ENCODE measurements at places on chromosomes 16 and 17.

GRCh38 chr17:63477480-63478440 is 899 bp downstream of the ACE start:
- no peak for DNase-seq

GRCh38 chr16:81384006-81384405 is 60.6 kb upstream of the CMIP start:
- DNase-seq, result no peak

DNA sequence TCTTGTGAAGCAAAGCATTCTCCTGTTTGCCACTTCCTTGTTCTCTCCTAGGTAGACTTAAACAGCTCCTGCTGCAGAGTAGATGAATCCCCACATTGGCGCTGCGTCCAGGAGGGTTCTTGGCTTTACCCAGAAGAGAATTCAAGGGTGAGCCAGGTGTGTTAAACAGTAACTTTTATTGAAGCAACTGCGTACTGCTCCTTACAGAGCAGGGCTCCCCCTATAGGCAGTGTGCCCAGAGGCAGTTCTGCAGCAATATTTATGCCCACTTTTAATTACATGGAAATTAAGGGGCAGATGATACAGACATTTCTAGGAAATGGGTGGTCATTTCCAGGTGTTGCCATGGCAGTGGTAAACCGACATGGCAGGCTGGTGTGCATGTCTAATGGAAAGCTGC is 987.6 kb upstream of the RBFOX1 start:
- DNase-seq, result no peak

DNA sequence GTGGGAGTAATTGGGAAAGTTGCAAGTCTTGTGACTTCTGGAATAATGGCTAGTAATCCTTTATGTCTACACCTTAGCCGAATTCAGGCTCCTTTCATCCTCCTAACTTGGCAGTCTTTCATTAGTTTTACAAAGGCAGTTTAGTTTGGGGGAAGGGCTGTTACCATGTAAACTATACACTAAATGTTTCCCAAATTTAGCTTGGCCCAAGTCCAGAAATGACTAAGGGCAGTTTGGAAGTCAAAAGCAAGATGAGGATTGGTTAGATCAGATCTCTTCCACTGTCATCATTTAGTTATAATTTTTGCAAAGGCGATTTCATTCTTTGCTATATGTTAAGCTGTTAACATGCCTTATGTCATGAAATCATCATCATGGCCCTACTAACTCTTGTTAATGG is 115.4 kb upstream of the CACNG3 start:
- no peak for DNase-seq

DNA sequence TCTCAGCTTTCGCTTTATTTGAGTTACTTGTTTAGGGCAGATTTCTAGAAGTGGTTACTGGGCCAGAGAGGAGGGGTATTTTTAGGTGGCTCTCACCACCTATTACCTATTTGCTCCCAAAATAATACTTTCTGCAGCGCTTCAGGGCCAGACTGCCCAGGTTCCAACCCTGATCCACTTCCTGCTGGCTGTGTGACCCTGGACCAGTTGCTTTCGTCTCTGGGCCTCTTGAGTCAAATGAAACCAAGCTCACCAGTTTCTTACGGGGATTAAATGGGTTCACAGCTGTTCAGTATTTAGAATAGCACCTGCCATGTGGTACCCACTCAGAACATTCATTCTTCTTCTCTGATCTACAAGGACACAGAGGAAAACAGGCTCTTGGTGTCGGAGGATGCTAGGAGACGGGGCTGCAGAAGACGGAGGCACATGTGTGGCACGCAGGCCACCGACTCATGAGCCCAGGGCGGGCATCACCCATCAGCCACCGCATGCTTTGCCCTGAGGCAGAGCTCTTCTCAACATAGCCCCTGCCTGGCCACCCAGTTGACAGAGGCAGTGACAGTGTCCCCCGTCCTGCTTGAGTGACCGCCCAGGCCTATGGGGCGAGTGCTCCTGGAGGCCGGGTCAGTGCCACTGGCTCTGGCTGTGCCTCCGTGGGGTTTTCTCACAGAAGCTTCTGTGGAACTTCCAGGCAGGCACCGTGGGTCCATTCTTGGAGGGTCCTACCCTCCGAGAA is 149.0 kb upstream of the PLCG2 start:
- DNase-seq, result no peak

GRCh38 chr17:59666235-59666634 is 41.0 kb downstream of the PTRH2 start:
- DNase-seq, result no peak

DNA sequence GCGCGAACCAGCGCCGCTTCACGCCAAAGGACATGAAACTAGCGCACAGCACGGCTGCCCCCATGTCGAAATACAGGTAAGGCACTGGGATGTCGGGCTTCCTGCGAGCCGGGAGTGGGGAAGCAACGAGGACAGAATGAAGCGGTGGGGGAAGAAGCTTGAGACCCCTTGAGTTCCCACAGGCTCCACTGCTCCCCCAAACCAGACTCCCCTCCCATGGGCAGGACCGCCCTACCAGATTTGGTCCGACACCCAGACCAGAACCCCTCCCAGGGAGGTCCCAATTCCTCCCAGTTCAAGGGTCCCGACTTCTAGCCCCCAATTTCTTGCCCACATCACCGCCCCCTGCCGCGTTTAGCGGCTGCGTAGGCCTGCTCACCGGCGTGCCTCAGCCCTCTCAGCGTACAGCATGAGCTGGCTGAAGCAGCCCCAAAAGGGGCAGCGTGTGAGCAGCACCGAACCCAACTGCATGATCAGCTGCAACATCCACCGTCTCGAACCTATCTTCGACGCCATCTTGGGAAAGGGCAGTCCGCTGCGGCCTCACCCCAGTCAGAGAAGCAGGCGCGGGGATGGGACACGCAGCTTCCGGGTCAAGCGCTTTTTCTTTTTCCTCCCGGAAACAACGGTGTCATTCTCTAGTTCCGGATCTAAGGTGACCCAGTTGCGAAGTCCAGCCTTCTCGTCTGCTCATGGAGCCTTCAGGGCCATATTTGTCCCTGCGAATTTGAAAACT is at the start of gene TMEM101:
TMEM101 (minus strand) TSS at position 527 of the 736 bp plus-strand sequence; CDS start at position 516, 11 bp downstream.
- peak; percentile 95 for DNase-seq

DNA sequence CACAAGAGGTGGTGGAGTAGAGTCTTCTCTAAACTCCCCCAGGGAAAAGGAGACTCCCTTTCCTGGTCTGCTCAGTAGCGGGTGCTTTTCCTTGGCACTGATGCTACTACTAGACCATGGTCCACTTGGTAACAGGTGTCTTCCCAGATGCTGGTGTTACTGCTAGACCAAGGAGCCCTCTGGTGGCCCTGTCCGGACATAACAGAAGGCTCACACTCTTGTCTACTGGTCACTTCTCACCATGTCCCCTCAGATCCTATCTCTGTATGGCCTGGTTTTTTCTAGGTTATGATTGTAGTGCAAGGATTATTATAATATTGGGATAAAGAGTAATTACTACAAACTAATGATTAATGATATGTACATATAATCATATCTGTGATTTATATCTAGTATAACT is 49.7 kb upstream of the ARL4D start:
- DNase-seq, result no peak

- DNase-seq, result no peak
Observed at GRCh38 chr17:82228278-82228841, 482 bp upstream of the SLC16A3 start.

DNA sequence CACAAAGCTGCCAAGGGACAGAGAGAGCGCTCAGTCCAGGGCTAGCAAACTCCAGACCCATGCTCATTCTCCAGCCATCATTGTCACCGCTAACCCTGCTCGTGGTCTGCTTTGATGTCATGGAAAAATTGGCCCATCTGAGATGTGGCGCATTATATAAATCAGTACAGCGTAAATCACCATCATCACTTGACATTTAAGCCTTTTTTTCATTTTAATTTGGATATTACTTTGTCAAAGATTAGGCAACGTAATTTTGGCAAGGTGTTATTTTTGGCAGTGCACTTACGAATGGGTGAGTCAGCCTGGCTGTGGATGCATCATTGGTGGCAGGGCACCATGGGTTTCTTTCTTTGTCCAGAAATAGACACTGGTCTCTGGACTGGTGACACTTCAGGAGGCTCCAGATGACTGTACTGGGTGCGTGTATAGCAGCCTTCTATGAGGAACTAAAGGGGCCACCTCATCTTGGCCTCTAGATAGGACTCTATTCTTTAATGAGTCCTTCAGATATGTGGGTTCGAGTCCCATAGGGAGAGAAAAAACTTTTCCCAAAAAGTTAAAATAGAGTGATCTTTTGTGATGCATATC is 166.3 kb downstream of the MSI2 start:
- DNase-seq, result no peak

- DNase-seq, result no peak
Observed at GRCh38 chr17:2485543-2485942, 26.1 kb downstream of the METTL16 start.

DNA sequence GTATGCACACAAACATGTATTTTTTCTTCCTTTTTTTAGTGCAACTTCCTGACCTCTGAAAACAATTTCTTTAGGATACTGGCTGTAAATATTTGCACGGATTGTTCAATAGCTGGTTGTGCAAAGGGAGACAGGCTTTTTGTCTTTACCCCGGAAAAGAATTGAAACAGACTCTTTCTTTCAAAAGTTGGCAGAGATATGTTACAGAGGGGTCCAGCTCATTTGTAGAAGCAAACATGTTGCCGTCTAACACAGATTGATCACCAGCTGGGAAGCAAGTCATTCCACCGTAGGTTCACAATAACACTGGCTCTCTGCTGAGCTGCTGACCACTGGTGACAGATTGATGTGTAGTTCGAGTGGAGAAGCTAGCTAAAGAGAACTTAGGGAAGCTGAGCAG is 130.9 kb downstream of the STX8 start:
- DNase-seq, result no peak

GRCh38 chr17:29622337-29623282 is at the start of gene CORO6:
Gene CORO6 (minus strand): TSS chr17:29622912. CDS start chr17:29621421, 1,491 bp downstream.
- DNase-seq, result no peak

DNA sequence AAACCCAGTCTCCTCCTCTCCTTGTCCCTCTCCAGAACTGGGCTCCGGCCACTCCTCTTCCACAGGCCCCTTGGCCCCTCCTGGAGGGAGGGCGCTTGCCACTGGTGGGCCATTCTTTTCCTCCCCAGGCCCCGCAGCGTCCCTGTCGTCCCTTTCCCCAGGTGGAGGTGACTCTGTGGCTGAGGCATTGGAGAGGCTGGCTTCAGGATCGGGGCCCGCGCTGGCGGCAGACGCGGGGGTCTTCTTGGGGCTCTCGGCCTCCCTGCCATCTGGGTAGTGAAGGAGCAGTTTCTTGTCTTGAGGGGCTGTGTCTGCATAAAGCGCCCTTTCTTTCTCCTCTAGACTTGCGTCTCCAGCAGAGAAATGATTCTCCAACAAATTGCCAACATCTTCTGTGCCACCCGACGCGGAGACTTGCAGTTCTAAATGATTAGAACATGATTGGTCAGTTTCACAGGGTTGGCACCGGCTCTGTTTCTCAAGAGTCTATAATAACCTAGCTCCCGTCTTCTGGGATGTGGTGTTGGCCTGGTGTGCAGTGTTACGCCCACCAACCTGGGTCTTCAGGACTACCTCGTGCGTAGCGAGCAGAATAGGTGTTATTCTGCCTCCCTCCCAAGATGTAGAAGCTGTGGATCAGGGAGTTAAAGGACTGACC is 34.1 kb downstream of the SRL start:
- DNase-seq, result no peak

GRCh38 chr16:71933913-71934695 is 38.8 kb downstream of the IST1 start:
- DNase-seq, result no peak

DNA sequence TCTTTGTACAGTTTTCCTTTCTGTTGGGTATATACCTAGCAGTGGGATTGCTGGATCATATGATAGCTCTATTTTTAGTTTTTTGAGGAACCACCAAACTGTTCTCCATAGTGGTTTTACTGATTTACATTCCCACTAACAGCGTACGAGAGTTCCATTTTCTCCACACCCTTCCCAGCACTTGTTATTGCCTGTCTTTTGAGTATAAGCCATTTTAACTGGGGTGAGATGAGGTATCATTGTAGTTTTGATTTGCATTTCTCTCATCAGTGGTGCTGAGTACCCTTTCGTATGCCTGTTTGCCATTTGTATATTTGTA is 887 bp upstream of the EVI2B start:
- DNase-seq, result no peak

DNA sequence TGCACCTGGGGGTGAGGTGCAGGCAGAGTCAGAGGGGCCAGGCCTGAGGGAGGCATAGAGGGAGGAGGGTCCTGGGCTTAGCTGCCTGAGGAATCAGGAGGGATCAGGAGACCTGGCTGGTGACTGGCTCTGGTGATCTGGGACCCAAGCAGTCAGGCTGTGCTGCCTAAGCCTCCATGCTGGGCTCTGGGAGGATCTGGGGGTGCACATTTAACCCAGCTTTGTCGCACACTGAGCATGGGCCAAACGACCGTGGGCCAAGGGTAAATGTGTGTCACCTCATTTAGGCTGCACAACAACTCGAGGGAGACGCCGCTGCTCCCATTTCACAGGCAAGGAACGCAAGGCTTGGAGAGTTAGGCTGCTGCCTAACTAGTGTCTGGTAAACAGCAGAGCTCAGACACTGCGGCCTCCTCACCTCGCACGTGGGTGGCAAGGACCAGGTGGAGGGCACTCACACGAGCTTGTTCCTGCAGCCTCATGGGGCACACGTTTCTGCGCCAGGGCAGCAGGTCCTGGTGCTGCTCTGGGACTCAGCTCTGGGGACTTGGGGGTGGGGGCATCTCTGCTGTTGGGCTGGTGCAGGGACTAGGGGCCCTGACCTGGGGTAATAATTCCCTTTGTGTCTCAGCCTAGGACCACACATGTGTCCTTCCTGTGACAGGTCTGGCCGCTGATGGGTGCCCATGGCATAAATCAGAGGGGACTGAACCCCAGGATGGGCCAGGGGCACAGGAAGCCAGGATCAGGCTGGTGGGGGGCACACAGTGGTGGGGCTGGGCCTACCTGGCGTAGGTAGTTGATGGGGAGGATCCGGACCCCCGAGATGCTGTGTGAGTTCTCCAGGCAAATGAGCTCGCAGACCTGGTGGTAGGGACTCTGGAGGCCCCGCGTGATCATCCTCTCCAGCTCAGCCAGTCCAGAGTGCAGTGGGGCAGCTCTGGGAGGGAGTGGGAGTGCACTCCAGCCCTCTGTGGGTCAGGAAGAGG is 18.7 kb downstream of the TMEM235 start:
- no peak for DNase-seq
